Heart left ventricle (tissue), 16 donors: ENCODE measurements at places on chromosomes 2 and 18. TPM values are rescaled to one million over a fixed set of nuclear protein-coding genes. Genes with fewer than 3 reads are reported as not detected.
A peak's percentile ranks its signal among the peaks of the same experiment; 100 is the strongest.

- DNase-seq = no peak
Observed at GRCh38 chr2:239495791-239496233, 95.0 kb upstream of the HDAC4 start.

DNA sequence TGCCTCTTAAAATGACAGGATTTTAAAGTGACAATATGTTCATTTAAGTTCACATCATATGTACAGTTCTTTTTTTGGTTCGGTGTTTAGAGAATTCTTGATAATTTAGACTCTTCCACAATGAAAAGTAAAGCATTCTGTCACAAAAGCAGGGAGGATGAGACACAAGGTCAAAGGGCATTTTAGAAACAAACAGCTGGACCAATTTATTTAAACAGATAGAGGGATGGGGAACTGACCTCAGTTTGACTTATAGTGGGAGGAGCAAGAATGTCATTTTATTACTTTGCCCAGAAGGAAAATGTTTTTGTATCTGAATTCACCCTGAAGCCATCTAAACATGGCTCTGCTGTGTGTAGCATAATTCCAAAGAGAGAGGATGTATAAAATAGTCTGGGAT, 128.5 kb downstream of the MEIS1 start:
- DNase-seq = no peak

DNA sequence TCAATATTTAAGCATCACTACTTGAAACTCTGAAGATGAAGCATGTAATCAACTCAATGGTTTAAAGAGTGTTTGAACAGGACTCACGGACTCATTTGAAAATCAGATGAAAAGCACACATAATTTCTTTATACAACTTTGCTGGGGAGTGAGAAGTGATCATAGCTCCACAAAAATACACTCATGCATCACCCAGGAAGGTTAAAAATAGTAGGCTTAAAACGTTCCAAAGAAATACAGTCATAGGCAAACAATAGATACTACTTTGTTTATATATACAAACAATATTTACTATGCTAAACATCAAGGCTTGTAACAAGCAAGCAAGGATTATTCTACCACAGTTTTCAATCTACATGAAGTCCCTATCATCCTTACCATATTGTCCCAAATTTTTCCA, 11.6 kb downstream of the HNRNPLL start:
- DNase-seq = no peak

UGT1A8 gene
- total RNA-seq = not detected

DNA sequence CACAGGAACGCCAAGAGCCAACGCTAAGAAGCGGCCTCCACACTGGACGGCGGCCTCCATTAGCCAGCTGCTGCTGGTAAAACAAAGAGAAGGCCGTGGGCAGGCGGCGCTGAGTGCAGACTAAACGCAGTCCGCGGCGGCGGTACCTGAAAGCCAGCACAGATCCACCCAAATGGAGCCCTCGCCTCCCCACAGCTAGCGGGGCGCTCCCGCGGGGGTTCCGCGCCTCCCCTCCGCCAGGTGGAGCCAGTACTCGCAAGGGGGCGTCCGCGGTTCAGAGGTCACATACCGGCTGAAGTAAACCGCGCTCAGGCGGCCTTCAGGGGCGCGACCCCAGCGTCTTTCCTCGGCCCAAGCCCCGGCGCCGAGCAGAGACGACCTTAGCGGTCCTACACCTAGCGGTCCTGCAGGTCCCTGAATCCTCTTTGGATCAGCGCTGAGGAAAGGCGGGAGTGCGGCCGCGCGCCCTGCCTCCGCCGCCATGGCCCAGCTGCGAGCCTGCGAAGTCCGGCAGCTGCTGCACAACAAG, 293.1 kb upstream of the ERBB4 start:
- DNase-seq = no peak

DNA sequence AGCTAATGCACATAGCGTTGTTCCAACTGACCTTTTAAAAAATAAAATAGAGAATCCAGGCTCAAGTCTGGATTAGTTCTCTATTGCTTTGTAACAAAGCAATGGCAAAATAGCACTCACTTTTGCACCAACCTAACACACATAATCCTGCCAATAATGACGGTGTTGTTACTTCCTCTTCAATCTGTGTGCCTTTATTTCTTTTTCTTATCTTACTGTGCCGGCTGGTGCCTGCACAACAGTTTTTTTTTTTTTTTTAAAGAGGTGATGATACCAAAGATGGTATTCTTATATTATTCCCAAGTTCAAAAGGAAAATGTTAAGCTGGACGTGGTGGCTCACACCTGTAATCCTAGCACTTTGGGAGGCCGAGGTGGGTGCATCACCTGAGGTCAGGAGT, 3.4 kb downstream of the PLB1 start:
- no peak for DNase-seq

HOXD11 gene
- total RNA-seq = not detected

DNA sequence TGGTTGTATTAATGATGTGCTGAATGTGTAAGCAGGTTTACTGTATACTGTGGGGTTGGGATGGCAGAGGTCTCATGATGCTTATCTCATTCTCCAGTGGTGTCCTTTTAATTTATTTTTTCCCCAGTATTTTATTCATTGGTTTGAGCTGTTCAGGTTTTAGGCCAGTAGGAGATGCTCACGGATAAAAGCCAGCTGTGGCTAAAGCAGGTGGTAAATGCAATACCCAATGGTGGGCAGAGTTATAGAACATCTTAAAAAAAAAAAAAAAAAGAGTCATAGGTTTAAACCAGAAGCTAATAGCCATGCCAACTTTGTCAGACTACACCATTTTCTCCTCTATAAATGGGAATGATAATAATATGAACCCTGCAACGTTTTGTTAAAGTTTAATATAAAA, 57.8 kb upstream of the NEUROD1 start:
- no peak for DNase-seq

NEURL3 gene
- total RNA-seq = not detected

ACVR1 gene
- total RNA-seq = 23.7 TPM

GRCh38 chr18:72867746-72868584, at the start of gene NETO1:
NETO1 (minus strand) TSS chr18:72867987; CDS start chr18:72867291, 696 bp downstream.
- no peak for DNase-seq

DNA sequence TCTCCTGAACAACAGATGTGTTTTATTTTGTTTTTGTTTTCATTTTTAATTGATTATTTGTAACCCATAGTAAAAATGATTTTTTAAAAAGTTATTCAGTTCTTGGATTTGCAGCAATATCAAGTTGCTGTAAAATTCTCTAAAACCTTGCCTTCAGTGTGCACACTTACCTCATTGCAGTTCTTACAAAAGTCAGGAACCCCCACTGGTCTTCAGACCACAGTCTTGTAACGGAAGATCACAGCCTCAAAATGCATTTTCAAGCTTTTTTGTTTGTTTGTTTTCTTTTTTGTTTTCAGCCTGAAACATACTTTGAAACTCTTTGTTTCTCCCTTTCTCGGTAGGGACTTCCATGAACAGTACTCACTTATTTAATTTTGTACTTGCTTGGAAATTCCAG, 1012.8 kb upstream of the GYPC start:
- no peak for DNase-seq

DNA sequence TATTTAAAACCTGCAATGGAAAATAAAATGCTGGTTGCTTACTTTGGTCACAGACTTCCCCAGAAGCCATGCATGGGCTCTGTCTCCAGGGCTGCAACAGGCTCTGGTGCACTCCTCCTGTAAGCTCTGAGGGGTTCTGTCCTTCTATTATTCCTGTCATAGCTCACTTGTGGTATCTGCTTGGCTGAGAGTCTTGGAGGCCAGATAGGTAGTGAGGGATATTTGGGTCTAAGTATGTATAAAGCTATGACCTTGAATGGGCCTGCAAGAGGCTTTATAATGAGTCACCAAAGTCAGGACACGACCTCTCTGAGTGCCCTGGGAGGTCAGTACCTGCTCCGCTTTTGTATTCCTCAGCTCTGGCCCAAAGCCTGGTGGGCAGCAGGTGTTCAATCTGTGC, 141.6 kb upstream of the CAPN13 start:
- DNase-seq = no peak

SP5 gene
- 1.4 TPM for total RNA-seq

DNA sequence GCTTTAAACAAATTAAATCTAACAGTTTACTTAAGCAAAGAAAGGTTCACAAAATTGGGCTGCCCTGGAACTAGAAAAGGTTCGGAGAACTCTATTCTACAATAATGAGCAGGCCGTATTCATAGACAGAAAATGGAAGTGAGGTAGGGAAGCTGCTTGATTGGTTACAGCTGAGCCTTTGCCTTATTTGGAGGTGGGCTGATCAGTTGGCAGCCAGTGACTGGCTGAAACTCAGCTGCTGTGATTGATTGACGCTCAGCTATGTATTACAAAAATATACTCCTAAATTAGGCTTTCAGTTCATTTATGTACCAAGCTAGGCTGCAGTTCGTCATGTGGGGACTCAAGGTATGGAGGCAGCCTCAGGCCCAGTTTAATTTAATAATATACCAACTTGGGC, 42.3 kb upstream of the TTR start:
- no peak for DNase-seq

DNA sequence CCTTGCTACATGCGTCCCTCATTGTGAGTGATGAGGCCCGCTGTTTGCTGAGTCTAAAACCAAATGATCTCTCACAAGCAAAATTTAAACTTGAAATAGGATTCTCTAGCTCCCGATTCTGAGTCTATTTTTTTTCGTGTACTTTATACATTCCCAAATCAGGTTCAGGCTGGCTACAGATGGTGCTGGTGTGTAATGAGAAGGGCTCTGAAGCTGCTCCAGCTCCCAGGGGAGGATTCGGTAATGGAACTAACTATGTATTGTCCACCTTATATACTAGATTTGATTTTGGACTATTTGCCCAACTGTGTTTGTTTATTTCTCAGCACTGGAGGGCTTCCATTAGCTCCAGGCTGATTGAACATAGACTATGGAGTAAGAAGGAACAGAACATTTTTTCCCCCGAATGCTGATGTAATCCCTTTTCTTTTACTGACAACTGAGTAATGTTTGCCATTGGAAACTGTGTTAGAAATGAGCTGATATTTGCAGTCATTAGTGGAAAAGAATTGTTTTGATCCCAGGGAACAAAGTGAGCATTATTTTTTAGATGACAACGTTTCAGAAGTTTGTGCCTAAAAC, 274.0 kb upstream of the FIGN start:
- no peak for DNase-seq

DNA sequence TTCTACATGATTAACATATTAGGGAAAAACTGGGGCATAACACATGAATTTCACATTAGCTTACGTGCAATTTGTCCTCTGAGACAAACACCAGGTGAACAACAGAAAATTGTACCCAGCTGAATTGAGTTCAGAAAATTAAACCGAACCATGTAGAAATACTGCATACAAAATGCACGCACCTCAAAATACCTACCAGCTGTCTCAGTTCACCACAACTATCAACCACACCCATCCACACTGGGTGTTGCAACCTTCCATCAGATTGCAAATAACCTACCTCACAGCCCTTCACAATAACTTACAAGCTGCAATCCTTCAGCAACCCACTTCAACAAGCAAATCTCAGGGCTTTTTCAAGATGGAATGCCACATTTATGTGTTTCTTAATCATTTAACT, 55.9 kb downstream of the UNC50 start:
- no peak for DNase-seq

SCYGR5 gene
- not detected for total RNA-seq

DNA sequence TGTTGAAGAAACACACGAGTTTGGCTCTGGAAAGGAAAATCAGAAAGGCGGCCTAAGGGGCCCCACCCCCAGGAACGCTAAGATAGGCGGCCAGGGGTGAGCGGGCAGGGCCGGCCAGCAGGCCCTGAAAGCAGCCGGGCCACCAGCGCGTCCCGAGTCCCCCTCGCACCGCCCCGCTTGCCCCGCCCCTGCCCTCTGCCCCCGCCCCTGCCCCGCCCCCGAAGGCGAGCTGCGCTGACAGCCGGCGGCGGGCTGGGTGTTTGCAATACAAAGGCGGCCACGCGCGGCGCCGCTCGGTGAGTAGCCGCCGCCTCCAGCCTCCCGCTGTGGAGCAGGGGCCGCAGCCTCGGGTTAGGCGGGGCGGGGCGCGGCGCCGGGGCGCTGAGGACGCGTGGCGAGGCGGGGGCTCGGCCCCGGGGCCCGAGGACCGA, at the start of gene LPIN1:
Gene LPIN1 (plus strand): TSS at position 257 of the 431 bp plus-strand sequence. CDS start 18,910 bp downstream, outside the sequence.
- DNase-seq = peak; percentile 91

DNA sequence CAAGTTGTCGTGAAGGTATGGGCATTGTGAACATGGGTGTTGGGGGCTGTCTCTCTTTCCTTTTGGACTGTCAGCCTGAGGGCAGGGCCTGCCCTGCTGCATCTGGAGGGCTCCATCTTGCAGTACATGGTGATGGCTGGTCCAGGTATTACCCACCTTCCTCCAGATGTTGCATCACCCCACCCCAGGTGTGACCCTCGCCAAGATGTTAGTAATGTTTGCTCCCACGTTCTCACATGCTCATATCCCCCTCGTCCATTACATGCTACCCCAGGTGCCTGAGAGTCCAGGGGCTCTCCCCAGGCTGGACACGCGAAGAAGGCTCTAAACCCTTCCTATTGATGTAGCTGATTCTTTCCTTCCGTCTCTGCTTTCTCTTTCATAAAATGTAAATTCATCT, 13.9 kb downstream of the ZAP70 start:
- no peak for DNase-seq

- no peak for DNase-seq
Observed at GRCh38 chr2:106990297-106990696, 104.3 kb upstream of the ST6GAL2 start.

GRCh38 chr2:147348931-147349555, 495.8 kb upstream of the ACVR2A start:
- DNase-seq = no peak

DNA sequence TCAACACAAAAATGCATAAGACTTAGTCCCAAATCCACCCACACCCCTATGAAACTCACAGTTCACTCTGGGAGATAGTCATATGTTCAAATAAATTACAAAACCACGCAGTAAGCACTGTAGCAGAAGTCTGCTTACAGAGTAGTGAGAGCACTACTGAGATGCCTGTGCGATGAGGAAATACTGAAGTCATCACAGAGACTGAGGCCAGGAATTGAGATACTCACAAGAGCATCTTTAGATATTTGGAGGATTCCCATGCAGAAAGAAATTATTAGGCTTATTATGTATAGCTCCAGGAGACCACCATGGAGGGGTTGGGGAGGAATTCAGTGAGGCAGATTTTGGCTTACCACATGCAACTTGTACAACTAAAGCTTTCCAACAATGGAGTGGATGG, 82.3 kb downstream of the ANTXR1 start:
- no peak for DNase-seq
